Muscle of leg (tissue), 16 donors: ENCODE measurements at places on chromosomes 3 and 15. TPM values are rescaled to one million over a fixed set of nuclear protein-coding genes. Genes with fewer than 3 reads are reported as not detected.

The PTH1R gene
- total RNA-seq: 20.7 TPM

The CASR gene
- not detected for total RNA-seq

The TMEM62 gene
- total RNA-seq: 11.5 TPM

- H3K4me1 ChIP-seq: no peaks in the 10 kb centered on the region
- no peak overlapping the region for H3K27ac ChIP-seq
- no peak for DNase-seq
- no peaks in the 10 kb centered on the region for H3K36me3 ChIP-seq
- no peak overlapping the region for H3K4me3 ChIP-seq
Measured at GRCh38 chr15:65773386-65774111, 18.5 kb downstream of the DENND4A start.

DNA sequence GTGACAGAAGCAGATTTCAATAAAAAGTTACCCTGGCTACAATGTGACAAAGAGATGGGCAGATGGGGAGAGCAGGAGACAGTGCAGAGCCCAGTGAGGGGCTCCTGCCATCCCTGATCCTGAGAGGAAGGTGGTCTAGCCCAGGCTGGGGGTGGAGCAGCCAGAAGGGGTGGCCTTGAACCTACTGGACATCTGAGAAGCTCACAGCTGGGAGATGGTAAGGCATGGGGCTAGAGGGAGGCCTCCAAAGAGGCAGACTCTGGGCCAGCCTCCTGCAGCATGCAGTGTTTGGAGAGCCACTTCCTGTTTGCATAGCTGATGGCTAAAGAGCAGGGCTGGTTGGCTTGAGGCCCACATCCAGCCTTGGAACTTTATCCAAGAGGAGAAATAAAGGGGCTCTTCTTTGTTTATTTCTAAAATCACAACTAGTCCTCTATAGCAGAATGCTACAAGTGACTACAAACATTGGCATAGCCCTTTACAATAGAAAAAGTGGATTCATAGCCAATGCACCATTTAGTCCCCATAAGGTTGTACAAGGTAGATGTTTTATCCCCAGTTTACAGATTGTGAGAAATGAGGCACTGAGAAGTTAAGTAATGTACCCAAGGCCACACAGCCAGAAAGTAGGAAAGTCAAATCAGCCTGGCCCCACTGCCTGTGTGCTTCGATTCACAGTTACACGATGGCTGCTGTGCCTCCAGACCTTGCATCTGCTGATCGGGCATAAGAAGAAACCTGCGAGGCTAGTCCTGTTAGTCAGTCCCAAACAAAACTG is 4.6 kb downstream of the EFCC1 start:
- no peak for DNase-seq
- H3K36me3 ChIP-seq: no peaks in the 10 kb centered on the region
- H3K27ac ChIP-seq: no peak overlapping the region
- peaks cover 47% of the 10 kb centered on the region for H3K27me3 ChIP-seq
- no peak overlapping the region for H3K4me3 ChIP-seq

DNA sequence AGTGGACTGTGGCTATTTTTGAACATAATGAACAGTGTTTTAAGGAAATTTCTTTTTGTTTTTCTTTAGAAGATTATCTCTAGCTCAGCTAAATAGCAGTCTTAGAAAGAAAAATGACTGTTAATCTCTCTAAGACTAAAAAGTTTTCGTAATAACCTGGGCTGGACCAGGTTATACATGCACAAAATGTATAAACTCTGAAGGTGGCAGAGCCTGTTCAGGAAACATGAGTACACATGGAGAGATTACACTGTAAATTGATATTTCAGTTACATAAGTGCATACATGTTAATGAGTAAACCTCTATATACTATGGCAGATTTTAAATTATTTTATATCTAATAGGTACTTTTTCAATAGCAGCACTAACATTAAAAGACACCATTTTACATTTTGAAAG is 258.2 kb upstream of the CFAP20DC start:
- H3K36me3 ChIP-seq: no peaks in the 10 kb centered on the region
- no peak overlapping the region for H3K27ac ChIP-seq
- H3K4me1 ChIP-seq: no peaks in the 10 kb centered on the region
- no peaks in the 10 kb centered on the region for H3K27me3 ChIP-seq

- no peak overlapping the region for H3K27ac ChIP-seq
- H3K36me3 ChIP-seq: no peaks in the 10 kb centered on the region
- no peak for DNase-seq
- peaks cover 5% of the 10 kb centered on the region for H3K27me3 ChIP-seq
- H3K4me1 ChIP-seq: no peaks in the 10 kb centered on the region
- no peak overlapping the region for H3K4me3 ChIP-seq
Measured at GRCh38 chr3:53583161-53583690, 88.8 kb downstream of the CACNA1D start.

DNA sequence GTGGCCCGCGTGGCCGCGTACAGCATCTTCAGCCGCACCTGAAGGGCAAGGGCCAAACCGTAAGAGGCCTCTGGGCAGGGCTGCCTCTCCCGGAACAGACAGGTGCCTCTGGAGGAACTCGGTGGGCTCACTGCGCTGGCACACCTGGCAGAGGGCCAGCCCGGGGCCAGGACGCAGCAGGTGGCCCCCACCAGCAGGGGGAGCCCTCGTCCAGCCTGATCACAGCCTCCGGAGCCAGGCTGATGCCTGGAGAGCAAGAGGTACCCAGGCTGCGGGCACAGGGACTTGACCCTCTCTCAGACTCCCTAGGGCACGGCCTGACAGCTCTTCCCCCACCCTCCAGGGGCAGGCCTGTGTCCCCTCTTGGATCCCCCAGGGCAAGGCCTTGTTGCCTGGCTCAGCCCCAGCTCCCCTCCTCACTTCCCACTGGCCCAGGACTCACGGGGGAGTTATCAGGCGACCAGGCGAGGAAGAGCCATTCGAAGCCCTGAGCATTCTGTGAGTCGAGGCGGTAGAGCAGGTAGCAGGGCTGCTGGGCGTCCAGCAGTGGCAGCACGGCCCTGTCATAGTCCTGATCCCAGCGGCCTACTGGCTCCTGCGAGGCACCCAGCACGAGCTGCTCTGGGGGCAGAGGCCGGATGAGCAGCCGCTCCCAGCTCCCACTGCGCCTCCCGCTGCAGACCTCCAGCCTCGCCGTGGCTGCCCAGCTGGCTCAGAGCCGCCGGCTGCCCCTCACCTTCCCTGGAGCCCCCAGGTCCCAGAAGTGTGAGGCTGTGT is 6.2 kb upstream of the TLR9 start:
- H3K36me3 ChIP-seq: peaks cover 66% of the 10 kb centered on the region
- no peaks in the 10 kb centered on the region for H3K27me3 ChIP-seq
- H3K27ac ChIP-seq: no peak overlapping the region
- peaks cover 23% of the 10 kb centered on the region for H3K4me1 ChIP-seq

GRCh38 chr3:97822359-97822775 is 556 bp downstream of the CRYBG3 start:
- H3K36me3 ChIP-seq: no peaks in the 10 kb centered on the region
- peak overlapping the region; percentile 94 for H3K27ac ChIP-seq
- peaks cover 10% of the 10 kb centered on the region for H3K4me1 ChIP-seq
- H3K27me3 ChIP-seq: peaks cover 3% of the 10 kb centered on the region
- peak; percentile 83 for DNase-seq

DNA sequence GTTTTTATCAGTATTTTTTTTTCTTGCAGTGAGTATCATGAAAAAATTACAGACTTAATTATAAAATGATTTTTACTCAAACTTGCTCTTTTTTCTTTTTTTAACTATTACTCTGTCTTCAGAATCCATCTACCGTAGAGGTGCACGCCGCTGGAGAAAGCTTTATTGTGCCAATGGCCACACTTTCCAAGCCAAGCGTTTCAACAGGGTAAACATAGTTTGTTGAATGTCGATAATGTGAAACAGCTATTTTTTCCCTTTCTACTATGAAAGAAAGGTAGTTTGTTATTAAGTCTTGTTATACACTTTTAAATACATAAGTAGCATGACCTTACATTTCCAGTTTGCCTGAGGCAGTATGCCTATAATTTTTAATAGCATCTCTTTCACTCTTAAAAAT is 45.6 kb downstream of the PRKCI start:
- peaks cover 27% of the 10 kb centered on the region for H3K36me3 ChIP-seq
- no peaks in the 10 kb centered on the region for H3K27me3 ChIP-seq
- DNase-seq: no peak
- H3K27ac ChIP-seq: no peak overlapping the region
- H3K4me1 ChIP-seq: no peaks in the 10 kb centered on the region

GRCh38 chr15:80317389-80318182 is 65.6 kb upstream of the CTXND1 start:
- no peak overlapping the region for H3K4me3 ChIP-seq
- DNase-seq: no peak

DNA sequence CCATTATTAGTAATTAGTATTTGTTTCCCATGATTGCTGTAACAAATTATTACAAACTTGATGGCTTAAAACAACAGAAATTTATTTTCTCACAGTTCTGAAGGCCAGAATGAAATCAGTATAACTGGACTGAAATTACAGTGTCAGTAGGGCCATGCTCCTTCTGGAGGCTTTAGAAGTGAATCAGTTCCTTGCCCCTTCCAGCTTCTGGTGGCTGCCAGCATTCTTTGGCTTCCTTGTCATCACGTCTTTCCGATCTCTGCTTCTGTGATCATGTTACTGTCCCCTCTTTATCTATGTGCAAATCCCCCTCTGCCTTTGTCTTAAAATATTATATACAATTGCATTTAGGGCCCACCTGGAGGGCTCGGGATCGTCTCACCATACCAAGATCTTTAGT is 92.0 kb downstream of the FOXB1 start:
- H3K36me3 ChIP-seq: no peaks in the 10 kb centered on the region
- H3K4me3 ChIP-seq: no peak overlapping the region
- no peak overlapping the region for H3K27ac ChIP-seq
- H3K27me3 ChIP-seq: peaks cover 17% of the 10 kb centered on the region

The CCR3 gene
- not detected for total RNA-seq

- no peaks in the 10 kb centered on the region for H3K4me1 ChIP-seq
- no peaks in the 10 kb centered on the region for H3K36me3 ChIP-seq
- DNase-seq: no peak
- H3K27ac ChIP-seq: no peak overlapping the region
Measured at GRCh38 chr3:40152482-40153133, 156.9 kb upstream of the EIF1B start.

The SAXO2 gene
- 1.1 TPM for total RNA-seq

GRCh38 chr15:33378866-33379480 is 68.2 kb downstream of the RYR3 start:
- no peak overlapping the region for H3K4me3 ChIP-seq
- DNase-seq: no peak
- H3K27ac ChIP-seq: no peak overlapping the region
- no peaks in the 10 kb centered on the region for H3K36me3 ChIP-seq
- H3K27me3 ChIP-seq: no peaks in the 10 kb centered on the region

The CORO2B gene
- total RNA-seq: 2.9 TPM

- peak; percentile 60 for DNase-seq
- H3K27ac ChIP-seq: no peak overlapping the region
- H3K27me3 ChIP-seq: no peaks in the 10 kb centered on the region
Measured at GRCh38 chr3:146817704-146818103, 212.6 kb upstream of the PLSCR5 start.

- peak overlapping the region; percentile 54 for H3K27ac ChIP-seq
- DNase-seq: no peak
- H3K27me3 ChIP-seq: no peaks in the 10 kb centered on the region
Measured at GRCh38 chr15:83837945-83838571, 184.1 kb downstream of the ADAMTSL3 start.

The C2CD4A gene
- under 0.01 TPM for total RNA-seq

The CCDC66 gene
- 22.7 TPM for total RNA-seq

The SLCO2A1 gene
- total RNA-seq: 0.49 TPM

The SAMMSON gene
- total RNA-seq: 0.04 TPM

DNA sequence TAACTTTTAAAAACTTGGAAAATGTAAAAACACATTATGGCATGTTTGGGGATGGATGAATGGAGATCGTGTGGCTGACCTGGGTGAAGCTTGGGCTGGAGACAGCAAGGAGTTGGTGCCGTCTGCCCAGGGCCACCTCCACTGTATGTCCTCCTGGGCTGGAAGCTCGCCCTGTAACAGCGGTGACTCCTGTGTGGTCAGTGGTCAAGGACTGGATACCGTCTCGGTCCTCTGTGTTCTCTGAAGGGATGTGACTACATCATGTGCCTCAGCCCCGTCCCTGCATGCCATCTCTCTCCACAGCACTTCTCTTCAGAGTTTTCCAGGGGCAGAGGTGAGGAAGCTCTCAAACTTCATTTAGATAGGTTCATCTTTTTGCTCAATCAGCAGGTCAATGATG is 9.5 kb downstream of the LIMD1 start:
- DNase-seq: no peak
- peaks cover 39% of the 10 kb centered on the region for H3K36me3 ChIP-seq
- H3K4me1 ChIP-seq: peaks cover 94% of the 10 kb centered on the region
- no peak overlapping the region for H3K4me3 ChIP-seq
- H3K27me3 ChIP-seq: no peaks in the 10 kb centered on the region

DNA sequence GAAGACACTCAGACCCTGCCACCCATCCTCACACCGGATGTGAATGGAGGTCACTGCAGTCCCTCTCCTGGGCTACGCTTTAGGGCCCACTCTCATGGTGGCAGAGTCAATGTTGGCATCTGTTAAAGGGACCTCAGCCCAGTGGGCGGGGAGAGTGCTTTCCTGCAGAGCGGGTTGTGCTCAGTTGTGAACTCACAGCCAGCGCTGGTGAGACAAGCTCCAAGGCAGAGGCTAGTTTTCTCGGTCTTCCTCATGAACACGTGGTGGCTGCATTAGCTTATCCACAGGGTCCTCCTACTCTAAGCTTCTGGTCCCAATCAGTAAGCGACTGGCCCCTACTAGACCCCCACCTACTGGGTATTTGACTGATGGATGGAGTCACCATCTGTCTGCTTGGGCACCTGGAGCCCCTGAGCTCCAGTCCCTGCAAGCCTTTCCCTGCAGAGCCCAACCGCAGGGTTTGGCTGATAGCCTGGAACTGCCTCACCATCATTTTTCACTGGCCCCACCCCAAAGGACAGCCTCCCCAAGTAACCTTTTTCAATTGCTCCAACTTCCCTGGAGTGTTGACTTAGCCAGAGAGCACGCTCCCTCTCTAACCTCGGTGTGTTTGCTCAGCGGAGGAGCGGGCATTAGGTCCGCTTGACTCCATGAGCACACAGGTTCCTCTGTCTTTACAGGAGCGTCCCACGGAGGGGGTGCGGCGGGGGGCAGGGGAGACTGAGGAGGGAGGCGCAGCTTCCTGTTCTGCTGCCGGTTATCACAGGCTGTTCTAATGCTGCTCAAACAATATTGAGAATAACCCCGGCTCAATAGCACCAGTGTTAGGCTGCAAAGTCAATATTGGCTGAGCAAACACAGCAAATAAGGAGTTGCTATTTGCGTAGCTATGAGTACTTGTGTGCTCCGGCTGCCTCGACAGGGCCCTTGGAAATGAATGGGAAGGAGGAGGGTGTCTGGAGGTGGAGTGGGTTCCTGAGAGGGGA is 141.7 kb downstream of the RPLP1 start:
- no peak overlapping the region for H3K4me3 ChIP-seq
- peak; percentile 82 for DNase-seq
- H3K27ac ChIP-seq: peak overlapping the region; percentile 29
- H3K4me1 ChIP-seq: peaks cover 48% of the 10 kb centered on the region
- no peaks in the 10 kb centered on the region for H3K36me3 ChIP-seq

DNA sequence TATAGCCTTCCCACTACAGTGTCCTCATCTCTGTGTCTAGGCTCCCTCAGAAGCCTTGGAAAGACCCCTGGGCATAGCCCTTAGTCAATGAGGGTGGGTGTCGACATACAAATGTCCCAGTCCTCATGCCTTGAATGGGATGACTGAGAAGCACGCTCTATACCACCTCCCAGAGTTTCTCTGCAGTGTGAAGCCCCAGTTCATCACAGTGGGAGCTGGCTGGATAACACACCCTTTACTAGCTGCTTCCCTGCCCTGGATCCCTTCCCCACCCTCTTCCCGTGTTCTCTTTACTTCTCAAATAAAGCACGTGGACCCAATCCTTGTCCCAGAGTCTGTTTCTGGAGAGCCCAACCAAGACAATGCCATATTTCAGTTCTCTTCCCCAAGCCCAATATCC is 239.3 kb downstream of the VPS13C start:
- H3K27me3 ChIP-seq: peaks cover 7% of the 10 kb centered on the region
- DNase-seq: no peak
- no peak overlapping the region for H3K4me3 ChIP-seq
- H3K27ac ChIP-seq: no peak overlapping the region
- no peaks in the 10 kb centered on the region for H3K36me3 ChIP-seq
